ENCODE measurements at places on chromosomes 3 and 15. TPM values are rescaled to one million over a fixed set of nuclear protein-coding genes. Genes with fewer than 3 reads are reported as not detected.

DNA sequence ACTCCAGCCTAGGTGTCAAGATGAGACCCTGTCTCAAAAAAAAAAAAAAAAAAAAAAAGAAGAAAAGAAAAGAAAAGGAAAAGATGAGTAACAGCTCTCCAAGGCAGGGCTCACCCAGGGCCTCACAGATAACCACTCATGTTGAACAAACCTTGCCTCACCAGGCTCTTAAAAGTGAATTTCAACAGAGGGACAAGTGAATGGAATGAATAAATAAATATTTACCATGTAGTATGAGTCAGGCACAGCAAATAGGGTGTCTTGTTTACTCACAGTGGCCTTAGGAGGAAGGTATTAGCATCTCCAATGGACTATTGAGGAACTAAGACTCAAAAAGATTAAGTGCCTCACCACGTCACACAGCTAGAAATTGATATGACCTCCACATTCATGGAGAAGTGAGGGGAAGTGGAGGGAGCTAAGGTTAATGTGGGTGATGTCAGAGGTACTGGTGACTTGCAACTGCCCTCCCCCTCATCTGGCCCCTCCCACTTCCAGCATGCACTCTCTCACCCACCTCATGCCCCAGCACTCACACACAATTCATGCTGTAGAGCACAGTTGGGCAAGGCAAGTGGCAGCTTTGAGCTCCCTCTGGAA is 255.5 kb downstream of the UACA start:
- no peaks in the 10 kb centered on the region for H3K4me1 ChIP-seq
- no peak for DNase-seq
- H3K27ac ChIP-seq: no peak overlapping the region
- H3K36me3 ChIP-seq: no peaks in the 10 kb centered on the region

DNA sequence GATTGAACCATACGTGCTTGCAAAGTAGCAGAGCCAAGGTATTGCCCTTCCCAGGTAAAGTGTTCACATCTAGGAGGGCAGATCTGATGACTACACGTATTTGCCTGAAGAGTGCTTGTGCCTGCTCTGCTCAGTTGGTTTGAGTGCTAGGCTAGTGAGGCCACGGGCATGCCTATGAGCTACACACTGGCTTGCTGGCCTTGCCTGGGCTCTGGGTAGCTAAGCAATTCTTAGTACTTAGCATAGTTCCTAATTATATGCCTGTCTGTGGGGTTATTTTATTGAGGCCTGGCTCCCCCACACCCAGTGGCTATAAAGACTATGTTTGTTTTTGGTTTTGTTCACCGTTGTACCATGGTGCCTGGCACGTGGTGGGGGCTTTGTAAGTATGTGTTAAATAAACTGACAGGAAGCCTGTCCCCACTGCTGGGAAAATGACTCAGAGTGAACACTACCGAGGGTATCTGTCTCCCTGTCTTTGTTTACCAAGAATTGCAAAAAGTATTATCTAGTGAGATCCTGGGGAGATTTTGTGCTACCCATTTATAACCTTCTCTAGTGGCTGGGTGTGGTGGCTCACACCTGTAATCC is 72.1 kb upstream of the ETV5 start:
- DNase-seq: no peak
- H3K4me1 ChIP-seq: no peaks in the 10 kb centered on the region
- H3K27me3 ChIP-seq: no peaks in the 10 kb centered on the region
- H3K27ac ChIP-seq: no peak overlapping the region
- no peak overlapping the region for H3K4me3 ChIP-seq

DNA sequence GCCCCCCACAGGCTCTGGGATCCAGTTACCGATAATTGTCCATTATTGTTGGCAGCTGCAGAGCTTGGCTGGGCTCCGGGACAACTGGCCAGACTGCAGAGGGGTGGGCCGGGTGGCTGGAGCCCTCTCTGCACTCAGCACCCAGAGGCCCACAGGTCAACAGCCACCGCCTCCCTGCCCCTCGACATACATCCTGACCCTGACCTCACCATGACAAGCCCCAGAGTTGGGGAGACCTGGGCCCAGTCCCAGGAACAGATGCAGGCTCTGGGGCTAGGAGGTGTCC is 22.4 kb downstream of the PTH1R start:
- H3K4me3 ChIP-seq: no peak overlapping the region
- H3K4me1 ChIP-seq: no peaks in the 10 kb centered on the region

DNA sequence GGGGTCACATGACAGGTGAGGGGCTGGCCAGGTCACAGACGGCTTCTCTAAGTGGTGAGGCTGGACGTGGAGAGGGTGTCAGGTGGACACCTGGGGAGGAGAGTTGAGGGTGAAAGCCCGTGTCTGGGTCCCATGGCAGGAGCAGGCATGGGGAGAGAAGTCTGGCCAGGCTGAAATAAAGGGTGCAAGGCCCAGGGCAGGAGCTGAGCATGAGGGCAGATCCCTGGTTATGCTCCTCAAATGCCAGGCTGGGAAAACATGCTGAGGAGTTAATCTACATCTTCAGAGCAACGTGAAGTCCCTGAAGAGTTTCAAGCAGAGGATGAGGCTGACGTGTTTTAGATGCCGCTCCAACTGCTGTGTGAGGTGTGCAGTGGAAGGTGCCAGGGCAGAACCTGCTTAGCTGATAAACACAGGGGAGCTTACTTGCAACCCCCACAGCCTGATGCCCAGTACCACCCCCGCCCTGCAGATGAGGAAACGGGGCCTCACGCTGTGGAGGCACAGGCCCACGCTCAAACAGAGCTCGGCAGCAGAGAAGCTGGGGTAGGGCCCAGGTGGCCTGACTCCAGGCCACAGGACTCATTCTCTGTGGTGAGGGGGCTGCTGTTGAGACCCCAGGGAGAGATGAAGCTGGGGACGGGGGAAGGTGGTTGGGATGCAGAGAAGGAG is 40.5 kb downstream of the HCN4 start:
- no peak overlapping the region for H3K4me3 ChIP-seq
- no peak for DNase-seq
- H3K27ac ChIP-seq: no peak overlapping the region
- H3K4me1 ChIP-seq: no peaks in the 10 kb centered on the region

- peak overlapping the region; percentile 61 for H3K27ac ChIP-seq
- H3K4me3 ChIP-seq: no peak overlapping the region
These were observed 165.2 kb upstream of the HES1 start for GRCh38 chr3:193970773-193971206.

GRCh38 chr3:133487920-133488540 is 85.5 kb upstream of the CDV3 start:
- no peaks in the 10 kb centered on the region for H3K36me3 ChIP-seq
- no peak overlapping the region for H3K4me3 ChIP-seq
- peak; percentile 74 for DNase-seq
- peak overlapping the region; percentile 53 for H3K27ac ChIP-seq

DNA sequence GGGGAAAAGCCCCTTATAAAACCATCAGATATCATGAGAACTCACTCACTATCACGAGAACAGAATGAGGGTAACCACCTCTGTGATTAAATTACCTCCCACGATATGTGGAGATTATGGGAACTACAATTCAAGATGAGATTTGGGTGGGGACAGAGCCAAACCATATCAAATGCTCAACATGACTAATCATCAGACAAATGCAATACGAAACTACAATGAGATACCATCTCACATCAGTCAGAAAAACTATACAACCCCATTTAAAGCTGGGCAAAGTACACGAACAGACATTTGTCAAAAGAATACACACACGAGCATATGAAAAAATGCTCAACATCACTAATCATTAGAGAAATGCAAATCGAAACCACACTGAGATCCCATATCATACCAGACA is 67.7 kb downstream of the SCAPER start:
- H3K36me3 ChIP-seq: no peaks in the 10 kb centered on the region
- no peak overlapping the region for H3K4me3 ChIP-seq
- H3K27me3 ChIP-seq: no peaks in the 10 kb centered on the region
- H3K27ac ChIP-seq: no peak overlapping the region
- DNase-seq: no peak

The ATR gene
- 13.9 TPM for total RNA-seq

The PTPRG gene
- 26.3 TPM for total RNA-seq

The CCR8 gene
- 0.29 TPM for total RNA-seq

The COL6A6 gene
- total RNA-seq: not detected

The HRG gene
- total RNA-seq: 0.25 TPM
